ENCODE measurements at places on chromosomes 5 and 9.

DNA sequence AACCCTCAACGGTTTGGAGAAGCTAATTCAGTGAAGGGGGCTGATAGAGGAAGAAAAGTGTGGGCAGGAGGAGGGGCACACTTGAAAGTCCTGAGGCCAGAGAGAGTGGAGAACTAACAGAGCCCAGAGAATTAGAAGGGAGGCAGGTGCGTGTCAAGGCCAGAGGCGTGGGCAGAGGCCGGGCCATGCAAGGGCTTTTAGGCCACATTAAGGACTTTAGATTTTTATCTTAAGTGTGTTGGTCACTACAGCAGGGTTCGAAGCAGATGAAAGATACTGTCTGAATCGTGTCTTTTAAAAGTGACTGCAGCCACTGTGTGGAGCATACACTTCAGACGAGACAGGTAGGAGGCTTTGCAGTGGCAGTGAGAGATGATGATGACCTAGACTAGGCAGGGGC, 6.7 kb downstream of the ADRA1B start:
- DNase-seq: no peak

GRCh38 chr9:124834591-124834990, 18.7 kb upstream of the WDR38 start:
- DNase-seq: no peak

DNA sequence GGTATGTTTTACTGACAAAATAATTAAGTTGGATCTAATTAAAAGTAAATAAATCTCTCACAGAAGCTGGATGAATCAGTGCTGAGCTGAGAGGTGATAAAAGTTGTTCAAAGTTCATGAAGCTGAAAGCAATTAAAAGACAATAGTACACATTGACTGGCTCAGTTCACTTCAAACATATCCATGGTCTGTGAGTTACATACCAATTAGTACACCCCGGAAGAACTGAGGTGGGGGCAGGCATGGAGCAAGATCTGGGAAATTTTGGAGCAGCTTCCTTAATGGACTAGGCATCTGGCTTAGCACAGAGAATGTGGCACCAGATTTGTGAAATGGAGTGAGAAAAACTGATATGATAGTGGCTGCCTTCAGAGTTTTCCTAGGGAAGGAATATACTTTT, 152.7 kb downstream of the ATP10B start:
- DNase-seq: no peak

GRCh38 chr5:86968301-86968753, 299.4 kb upstream of the RASA1 start:
- DNase-seq: peak; percentile 49

DNA sequence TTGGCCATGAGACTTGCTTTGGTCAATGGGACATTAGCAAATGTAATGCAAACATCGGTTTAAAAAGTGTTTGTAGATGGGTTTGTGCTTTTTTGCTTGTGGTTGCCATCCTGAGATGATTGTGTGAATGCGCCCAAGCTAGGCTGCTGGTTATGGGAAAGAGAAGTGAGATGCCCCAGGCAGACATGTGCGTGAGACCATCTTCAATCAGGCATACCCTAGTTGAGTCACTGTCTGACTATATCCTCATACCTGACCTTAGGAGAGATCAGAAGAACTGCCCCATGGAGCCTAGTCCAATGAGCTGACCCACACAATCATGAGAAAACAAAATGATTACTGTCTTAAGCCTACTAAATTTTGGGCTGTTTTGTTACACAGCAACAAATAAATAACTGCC, 36.8 kb upstream of the ZNF608 start:
- DNase-seq: no peak

- DNase-seq: no peak
Observed at GRCh38 chr5:93756372-93756771, 15.0 kb upstream of the POU5F2 start.

DNA sequence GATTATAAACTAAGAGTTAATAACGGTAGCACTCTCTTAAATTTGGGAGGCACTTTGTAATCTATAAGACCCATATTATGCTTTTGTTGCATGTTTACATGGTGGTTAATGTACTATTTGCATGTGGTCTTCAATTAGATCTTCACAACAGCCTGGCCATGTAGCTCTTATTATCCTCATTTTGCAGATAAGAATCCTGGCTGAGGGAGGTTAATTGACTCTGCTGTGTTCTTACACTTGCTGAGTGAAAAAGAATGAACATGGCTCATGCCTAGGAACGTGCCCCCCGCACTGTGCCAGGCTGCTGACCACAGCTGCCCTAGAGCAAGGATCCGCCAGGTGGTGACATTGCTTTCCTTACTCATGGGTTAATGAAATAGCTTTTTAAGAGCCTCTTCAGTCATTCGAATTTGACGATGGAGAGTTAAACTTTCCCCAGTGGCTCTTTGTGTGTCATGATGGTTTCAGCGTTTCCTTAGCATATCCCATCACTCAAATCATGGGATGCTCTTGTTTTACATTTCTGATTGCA, 97.9 kb downstream of the CDH6 start:
- DNase-seq: no peak

DNA sequence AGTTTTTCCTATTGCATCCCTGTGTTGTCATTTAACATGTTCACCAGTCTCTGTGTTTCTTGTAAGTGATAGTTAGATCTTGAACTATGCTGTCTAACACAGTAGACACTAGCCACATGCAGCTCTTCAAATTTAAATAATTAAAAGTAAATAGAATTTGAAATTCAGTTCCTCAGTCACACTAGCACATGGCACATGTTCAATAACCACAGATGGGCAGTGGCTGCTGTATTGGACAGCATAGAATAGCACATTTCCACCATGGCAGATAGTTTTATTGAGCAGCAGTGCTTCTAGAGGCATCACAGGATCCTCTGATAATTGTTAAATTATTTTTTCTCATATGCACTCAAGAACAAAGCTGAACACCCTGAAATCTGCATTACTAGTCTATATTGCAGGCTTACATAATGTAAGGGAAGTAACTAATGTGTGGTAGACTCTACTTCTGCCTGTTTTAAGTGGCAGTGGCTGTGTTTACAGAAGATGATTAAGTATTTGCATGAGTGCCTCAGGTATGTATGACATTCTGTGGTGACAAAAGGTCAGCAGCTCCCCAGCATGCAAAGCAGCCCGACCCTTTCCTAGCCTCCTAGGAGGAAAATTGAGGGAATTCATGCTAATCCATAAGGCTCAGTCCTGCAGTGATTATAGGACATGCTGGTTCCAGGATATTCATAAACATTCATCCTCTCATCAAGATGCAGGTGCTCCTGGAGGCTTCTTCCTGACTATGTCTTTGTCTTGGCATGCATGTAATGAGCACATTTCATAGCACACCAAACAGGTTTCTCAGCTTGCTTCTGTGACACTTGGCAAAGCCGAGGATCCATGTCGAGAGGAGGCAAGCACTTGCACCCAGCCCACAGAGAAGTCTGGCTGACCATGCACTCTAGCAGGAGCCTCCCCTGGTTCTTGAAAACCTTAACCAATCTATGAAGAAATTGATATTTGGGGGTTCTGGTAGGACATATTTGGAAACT, 45.5 kb downstream of the SH3RF2 start:
- DNase-seq: no peak

DNA sequence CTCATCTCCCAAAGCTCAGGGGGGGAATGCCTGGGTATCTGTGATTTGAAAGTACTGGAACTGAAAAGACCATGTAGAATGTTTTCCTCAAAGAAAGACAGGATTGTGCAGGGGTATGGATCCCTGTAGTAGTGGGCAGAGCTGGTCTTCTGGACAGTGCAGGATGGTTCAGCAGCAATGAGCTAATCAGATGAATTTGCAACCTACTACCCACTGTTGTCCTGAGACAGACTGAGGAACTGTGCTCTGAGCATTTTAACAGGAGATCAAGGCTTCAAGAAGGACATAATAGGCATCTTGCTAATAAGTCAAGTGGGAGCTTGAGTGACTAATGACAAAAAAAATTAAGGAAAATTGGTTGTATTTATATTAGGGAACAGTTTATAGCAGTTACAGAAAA, 61.7 kb downstream of the FYB1 start:
- DNase-seq: no peak

- DNase-seq: no peak
Observed at GRCh38 chr5:118007262-118007661, 981.1 kb downstream of the DTWD2 start.

GRCh38 chr5:122665051-122665450, 109.8 kb upstream of the SNX2 start:
- DNase-seq: no peak

All from BJ (cell line).